ENCODE measurements at places on chromosomes 11 and 22.

- DNase-seq: no peak
Observed at GRCh38 chr22:43257549-43257948, 70.6 kb upstream of the TTLL12 start.

DNA sequence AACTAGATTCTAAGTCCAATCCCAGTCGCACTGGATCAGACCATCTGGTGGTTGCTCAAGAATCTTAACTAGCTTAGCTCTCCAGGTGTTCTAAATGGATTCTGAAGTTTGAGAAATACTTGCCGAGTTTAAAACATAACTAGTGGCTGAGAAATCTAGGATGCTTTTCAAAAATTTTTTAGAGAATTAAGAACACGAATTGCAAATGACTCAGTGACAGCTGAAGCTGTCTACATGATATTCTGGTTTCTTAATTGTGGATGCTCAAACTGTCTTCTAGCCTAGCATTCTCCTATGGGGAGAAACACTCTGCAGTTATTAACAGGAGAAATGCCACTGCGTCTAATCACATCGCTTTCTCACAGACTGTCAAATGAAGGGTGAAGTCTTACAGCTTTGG, 20.2 kb upstream of the TP53AIP1 start:
- no peak for DNase-seq

DNA sequence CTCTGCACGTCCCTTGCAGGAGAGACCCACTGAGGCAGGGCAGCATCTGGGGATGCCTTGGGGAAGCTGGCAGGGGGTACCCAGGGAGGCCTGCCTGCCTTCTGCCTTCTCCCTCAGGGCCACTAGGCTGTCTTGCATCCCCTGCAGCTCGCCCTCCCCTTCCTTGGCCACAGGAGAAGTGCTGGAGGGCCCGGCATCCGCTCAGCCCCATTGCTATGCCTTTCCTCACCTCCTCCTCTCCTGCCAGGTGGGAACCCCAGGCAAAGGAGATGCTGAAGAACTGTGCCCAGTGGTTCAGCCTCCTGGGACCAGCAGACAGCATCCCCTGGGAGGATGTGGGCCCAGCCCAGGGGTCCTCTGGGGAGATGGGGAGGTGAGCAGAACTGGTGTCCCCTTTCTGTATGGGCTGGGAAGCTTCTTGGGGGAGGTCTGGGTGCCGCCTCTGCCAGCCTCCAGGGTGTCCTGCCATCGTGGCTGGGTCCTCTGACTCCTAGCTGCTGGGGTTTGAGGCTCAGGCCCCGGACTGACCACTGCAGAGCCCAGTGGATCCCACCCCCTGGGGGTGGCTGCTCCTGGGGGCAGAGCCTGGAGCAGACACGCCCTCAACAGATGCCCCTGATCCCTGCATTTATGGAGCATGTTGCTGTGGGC, 20.6 kb downstream of the MRGPRG start:
- DNase-seq: no peak

- DNase-seq: no peak
Observed at GRCh38 chr11:77397631-77398030, 76.3 kb downstream of the PAK1 start.

DNA sequence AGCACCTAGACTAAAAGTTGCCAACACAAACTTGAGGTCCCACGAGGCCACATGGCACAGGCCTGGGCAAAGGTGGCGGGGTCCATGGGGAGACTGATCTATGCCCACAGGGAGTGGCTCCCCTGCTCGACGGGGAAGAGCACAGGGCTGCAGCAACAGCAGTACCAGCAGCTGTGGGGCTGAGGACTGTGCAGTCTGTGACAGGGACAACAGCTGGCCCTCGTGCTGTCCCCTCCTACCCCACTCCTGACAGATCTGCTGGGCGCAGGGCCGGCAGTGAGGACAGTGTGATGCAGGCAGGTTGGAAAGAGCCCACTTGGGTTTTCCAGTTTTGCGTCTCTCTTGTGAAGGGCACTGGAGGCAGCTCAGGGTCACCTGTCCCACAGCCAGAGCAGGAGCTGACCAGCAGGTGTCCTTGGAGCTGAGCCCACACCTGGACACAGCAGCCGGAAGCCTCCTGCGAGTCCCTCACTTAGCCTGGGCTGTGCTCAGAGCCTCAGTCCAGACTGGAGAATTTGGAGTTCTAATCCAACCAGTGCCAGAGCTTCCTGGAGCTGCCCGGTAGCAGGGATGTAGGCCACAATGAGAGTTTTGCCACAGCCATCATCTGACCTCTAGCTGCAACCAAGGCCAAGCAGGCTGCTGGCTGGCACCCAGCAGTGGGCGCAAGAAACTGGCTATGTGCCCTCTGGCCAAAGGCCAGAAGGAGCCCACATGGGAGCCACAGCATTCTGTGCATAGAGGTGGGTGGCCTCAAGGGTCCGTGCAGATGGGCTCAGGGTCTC, 3.6 kb upstream of the GAS2L1 start:
- no peak for DNase-seq

DNA sequence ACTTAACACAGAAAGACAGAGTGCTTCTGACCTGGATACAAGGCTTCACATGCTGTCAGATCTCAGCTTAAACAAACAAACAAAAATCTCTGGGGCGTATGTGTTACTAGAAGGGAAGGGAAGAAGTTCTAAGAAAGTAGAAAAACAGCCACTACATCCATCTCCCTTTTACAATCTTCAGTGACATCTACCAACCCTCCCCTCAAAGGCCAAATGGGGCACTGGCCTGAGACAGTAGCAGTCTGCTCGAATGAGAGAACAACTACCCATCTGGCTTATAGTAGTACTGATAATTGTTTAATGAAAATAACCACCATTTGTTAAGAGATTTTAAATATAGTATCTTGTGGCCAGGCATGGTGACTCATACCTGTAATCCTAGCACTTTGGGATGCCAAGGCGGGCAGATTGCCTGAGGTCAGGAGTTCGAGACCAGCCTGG, 29.4 kb downstream of the CCDC83 start:
- DNase-seq: no peak

- no peak for DNase-seq
Observed at GRCh38 chr11:85394283-85394682, 232.9 kb downstream of the DLG2 start.

GRCh38 chr11:12787847-12788246, 113.6 kb downstream of the TEAD1 start:
- no peak for DNase-seq

DNA sequence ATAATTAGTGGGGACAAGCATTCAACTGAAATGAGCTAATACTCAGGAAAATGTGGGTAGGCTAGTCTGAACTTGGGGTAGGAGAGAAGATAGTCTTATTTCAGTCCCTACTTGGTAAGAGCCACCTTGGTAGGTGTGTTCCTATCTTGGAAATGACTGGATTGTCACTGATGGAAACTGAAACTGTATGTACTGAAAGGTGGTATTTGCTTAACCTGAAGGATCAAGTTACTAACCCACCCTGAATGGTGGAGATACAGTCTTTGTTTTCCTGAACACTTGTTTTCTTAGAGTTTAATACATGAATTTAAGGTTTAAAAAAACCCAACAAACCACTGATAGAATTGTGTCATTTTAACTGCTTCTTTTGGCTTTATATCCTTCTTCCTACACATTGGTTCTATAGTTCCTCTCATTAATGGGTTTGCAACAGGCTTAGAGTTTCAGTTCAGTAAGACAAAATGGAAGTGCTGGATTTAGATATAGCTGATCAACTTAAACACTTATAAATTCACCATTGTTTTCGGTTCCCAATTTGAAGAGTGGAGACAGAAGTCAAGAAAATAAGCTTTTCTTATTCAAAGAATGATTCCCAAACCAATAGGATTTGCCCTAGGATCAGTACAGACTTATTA, 4.2 kb downstream of the FAR1 start:
- no peak for DNase-seq

- no peak for DNase-seq
Observed at GRCh38 chr11:119474682-119475596, 52.0 kb upstream of the THY1 start.

DNA sequence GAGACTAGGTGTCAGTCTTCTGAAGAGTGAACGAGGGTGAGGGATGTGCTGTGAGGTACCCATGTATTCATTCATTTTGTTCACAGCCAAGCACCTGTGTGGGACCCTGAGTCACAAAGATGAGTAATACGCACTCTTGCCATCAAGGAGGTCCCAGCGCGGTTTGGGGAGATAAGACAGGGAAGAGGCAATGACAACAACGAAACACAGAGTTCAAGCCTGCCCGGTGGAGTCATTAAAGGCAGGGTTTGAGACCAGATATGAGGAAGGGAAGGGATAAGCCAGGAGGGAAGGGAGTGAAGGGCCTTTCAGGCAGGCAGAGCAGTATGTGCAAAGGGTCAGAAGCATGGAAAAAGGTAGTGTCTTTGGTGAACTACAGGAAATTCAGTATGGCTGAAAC, 4.6 kb downstream of the DCHS1 start:
- no peak for DNase-seq

DNA sequence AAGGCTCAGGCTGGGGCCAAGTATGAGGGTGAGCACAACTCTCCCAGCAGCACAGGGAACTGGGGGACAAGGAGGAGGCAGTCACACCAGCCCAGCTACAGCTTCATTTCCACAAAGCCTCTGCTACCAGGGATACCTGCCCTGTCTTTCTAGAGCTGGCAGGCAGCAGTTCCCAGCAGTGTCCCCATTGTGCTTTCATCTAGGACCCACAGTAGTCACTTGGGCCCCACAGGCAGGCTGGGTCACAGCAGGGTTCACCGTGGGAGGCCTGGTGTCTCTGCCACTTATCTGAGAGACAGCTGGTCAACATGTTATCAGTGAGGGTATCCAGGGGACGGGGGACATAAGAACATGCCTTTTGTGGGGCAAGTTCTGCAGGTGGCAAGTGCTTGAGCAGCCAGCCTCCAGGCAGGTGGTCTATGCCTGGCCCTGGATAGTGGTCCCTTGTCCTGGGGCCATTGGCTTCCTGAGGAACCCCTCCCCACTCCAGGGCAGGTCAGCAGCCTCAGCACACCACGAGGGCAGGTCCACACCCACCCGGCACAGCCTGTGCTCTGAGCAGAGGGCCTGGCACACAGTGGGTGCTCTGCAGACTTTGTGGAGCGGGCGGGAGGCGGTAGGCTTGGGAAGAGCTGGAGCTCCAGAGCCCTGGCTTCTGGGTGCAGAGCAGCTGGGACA, 29.9 kb downstream of the GNAZ start:
- no peak for DNase-seq

- DNase-seq: no peak
Observed at GRCh38 chr11:724049-724777, 18.2 kb downstream of the EPS8L2 start.

DNA sequence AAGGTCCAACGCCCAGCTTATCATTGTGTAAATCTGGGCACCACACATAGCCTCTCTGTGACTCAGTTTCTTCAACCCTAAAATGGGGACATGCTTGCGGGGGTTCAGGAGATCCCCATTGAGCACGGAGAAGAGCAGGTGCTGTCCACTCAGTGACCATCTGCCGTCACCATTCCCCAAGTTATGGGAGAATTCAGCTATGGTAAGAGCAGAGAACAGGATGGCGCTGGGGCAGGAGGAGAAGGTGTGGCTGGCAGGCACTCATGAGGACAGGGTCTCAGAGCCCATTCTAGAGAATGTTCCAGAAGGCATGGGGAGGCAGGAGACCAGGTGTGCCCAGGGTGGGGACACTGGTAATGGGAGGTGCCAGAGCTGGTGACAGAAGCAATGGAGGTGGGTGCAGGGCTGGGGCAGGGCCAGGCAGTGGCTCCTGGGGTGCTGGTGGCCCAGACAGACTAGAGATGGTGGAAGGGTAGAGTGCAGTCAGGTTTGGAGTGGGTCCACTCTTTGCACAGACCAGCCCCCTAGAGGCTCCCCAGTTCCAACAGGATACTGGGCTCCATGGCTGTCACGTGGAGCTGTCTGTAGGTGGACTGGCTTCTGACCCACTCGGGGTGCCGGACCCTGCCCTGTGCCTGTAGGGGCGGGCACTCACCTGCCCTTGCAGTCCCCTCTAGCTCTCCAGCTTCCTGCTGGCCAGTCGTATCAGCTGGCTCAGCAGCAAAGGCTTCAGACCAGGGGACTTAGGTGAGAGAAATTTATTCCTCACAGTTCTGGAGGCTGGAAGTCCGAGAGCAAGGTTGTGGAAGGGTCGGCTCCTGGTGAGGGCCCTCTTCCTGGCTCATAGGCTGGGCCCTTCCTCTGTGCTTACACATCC, 84.7 kb downstream of the CDKN1C start:
- no peak for DNase-seq

DNA sequence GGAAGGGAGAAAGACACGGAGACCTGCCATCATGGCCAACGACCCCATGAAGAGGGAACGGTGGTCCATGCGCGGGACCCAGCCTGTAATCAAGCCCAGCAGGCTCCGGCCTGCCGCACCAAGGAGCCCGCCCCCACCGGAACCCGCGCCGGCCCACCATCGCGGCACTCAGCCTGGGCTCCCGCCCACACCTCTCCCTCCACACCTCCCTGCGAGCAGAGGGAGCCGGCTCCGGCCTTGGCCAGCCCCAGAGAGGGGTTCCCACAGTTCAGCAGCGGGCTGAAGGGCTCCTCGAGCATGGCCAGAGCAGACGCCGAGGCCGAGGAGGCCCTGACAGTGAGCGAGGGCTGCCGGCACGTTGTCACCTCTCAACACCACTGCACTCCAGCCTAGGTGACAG, 1302.8 kb upstream of the CNTN5 start:
- DNase-seq: no peak

GRCh38 chr22:23533328-23533762, 46.7 kb downstream of the IGLL1 start:
- no peak for DNase-seq

DNA sequence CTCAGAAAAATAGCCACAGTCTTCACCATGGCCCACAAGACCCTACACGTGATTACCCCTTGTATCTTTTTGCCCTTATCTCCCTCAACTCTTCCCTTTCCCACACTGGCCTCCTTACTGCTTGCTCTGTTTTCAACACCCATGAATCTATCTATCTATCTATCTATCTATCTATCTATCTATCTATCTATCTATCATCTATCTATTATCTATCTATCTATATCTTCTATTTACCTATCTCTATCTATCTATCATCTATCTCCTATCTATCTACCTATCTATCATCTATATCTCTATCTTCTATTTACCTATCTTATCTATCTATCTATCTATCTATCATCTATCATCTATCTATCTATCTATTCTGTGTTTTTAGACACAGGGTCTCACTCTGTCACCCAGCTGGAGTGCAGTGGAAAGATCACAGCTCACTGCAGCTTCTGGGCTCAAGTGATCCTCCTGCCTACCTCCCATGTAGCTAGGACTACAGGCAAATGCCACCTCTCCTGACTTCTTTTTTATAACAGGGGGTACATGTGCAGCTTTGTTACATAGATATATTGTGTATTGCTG, 54.2 kb downstream of the CNTF start:
- DNase-seq: no peak

DNA sequence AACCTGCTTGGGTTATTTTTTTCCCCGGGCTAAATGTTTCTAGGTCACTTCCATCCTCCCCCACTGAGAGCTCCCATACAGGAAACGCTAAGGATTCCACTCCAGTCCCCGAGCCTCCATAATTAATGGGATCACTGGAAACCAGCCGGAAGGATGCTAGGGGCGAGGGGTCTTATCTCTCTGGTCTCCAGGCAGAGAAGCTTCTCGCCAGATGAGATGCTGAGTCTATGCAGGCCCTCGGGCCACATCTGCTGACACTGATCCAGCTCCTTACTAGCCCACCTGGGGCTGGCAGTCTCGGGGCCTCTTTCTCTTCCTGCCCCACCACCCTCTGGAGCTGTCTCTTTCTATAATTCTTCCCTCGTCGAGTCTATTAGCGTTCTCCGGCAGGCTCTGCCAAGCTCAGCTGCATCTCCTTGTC, 125.9 kb upstream of the SYT13 start:
- no peak for DNase-seq

Data from naive thymus-derived CD8-positive, alpha-beta T cell (primary cell).